ENCODE measurements at places on chromosomes 6 and 20.

- DNase-seq, result no peak
Observed at GRCh38 chr6:112231594-112232060, 22.7 kb downstream of the LAMA4 start.

DNA sequence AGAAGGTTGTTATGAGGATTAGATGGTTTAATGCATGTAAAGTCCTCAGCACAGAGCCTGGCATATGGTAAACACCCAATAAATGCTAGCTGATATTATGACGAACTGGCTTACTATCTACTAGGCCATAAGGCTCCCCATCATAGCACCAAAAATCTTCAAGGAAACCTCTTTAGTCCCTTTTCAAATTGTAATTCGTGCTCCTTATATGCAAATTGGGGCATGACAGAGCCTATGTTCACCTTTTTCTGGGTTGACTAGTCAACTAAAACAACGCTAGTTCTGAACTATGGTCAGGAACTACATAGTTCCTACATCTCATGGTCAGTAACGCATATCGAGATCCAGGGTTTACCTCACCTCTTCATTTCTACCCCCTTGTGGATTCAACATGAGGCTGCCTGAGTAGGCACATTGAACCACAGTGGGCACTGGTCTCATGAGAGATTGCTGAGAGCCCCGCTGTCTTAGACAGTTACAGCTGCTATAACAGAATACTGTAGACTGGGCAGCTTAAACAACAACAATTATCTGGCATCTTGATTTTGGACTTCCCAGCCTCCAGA lies 97.2 kb upstream of the TNFAIP3 start:
- DNase-seq, result no peak

GRCh38 chr6:8301502-8301901 lies 133.8 kb downstream of the SLC35B3 start:
- DNase-seq, result no peak

- no peak for DNase-seq
Observed at GRCh38 chr6:43940071-43940392, 170.0 kb downstream of the VEGFA start.

DNA sequence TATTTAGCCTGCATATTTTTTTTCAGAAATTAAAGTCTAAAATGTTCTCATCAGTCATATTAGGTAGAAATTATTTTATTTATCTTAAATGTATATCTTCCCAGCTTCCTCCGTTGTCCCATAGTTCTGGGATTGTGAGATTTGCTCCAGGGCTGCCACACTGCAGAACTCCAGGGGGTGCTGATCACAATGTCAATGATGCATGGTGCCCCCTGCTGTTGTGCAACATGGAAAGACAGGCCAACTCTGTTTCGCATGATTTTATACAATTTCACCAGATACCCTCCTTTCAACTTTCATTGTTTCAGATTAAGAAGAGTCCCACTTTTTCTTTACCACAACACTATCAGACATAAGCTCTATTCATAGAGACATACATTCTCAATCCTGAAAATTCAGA lies 35.9 kb downstream of the ID4 start:
- DNase-seq, result no peak

DNA sequence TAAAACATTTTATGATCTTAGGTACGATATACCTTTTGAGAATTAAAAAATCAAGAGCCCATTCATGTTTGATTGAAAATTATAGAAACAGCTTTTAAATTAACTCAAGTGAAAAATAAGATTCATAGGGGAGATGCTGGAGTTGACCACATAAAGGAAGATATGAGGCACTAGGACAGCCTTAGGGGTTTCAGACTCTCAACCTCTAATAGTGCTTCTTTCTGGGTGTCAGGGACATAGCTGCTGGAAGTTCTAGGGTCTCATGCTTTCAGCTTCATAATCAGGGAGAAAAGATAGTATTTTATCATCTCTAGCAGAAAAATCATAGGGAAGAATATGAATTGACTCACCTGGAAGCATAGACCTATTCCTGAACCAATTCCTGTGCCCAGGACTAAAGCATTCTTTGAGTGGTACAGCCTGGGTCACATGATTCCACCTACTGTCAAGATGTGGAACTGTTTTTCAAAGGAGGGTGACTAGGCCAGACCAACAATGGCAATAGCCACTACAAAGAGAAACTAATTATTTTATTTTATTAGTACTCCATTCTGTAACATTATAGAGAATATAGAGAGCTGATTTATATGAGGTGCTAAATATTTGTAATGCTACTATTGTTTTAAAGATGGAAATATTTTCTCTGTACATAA lies 27.8 kb upstream of the CENPW start:
- no peak for DNase-seq

DNA sequence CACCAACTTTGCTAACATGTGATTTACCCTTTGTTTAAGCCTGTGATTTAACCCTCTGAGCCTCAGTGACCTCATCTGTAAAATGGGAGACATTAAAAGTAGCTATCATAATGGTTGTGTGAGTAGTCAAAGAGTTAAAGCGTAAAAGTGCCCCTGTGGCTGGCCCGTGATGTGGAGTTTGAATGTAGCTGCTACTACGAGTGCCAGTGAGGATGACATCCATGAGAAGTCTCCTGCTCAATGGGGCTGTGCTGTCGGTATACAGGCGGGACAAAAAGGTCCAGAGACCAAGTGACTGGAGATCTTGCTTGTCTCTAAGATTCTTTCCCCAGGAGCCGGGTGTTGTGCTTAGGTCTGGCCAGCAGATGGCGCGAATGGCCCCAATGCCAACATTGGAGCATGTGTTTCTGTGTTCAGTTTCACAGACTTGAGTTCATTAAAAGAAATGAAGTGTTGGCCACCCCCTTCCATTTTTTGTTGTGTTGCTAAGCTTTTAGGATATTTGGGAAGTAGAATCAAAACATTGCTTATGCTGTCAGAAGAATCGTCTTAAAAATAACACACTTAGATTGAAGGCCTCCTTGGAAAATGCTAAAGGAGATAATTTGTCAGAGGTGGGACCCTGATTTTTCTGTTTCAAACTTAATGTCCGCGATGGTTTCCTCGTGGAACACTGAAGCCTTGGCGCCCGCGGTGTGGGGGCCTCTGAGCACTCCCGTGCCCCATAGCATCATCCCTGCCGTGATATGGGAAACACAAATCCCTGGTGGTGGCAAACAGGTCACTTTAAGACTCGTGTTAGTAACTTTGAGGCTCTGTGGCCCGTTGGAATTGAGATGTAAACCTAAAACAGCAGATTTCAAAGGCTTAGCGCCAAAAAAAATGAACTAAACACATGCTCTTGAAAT lies 9.3 kb upstream of the RBM38 start:
- DNase-seq, result peak; percentile 87

- no peak for DNase-seq
Observed at GRCh38 chr6:47126647-47127391, 84.7 kb upstream of the ADGRF1 start.

- no peak for DNase-seq
Observed at GRCh38 chr20:20782231-20782630, 69.8 kb upstream of the RALGAPA2 start.

- no peak for DNase-seq
Observed at GRCh38 chr6:51928320-51928719, 159.1 kb downstream of the PKHD1 start.

- DNase-seq, result no peak
Observed at GRCh38 chr20:37939701-37940560, 37.0 kb downstream of the VSTM2L start.

DNA sequence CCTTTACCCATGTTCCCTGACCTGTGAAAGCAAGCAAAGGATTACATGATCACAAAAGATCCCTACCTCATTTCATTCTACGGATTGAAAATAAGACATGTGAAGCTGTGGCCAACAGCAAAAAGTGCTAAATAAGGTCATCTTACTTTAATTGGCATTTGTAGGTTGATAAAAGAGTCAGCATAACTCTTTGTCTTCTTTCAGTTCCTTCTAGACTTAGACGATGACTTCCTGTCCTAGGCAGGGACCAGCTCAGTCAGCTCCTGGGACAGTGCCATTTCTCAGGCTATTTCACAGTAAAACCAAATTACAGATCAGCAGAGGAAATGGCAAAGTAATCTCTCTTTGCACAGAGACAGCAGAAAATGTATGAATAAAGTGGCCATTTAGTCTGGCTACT lies 480.7 kb downstream of the RFPL4B start:
- no peak for DNase-seq

- DNase-seq, result no peak
Observed at GRCh38 chr6:143262859-143263258, 187.6 kb downstream of the ADAT2 start.

DNA sequence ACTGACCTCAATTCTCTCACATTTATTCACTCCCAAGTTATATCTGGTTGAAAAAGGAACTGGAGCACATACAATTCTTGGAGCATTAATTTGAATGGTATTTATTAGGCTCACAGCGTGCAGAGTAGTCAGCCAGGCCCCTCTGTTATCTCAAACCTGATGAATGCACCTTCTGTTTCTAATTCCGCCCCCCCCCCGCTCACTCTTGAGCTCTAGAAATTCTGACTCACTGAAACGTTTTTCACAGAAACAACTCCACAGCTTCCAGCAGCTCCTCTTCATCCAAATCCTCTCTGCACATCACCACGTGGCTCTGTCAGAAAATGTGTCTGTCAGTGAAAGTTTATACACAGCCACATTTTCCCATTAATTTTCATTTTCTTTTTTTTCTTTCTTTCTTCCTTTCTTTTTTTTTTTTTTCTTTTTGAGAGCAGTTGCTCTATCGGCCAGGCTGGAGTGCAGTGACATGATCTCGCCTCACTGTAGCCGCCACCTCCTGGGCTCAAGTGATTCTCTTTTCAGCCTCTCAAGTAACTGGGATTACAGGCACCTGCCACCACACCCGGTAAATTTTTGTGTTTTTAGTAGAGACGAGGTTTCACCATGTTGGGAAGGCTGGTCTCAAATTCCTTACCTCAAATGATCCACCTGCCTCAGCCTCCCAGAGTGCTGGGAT lies 109.4 kb downstream of the TBXT start:
- DNase-seq, result no peak

GRCh38 chr6:81722506-81723223 lies 29.8 kb downstream of the TENT5A start:
- DNase-seq, result no peak

- no peak for DNase-seq
Observed at GRCh38 chr6:142462260-142462659, 160.5 kb downstream of the ADGRG6 start.

GRCh38 chr20:45350217-45350616 lies 2.0 kb upstream of the SDC4 start:
- DNase-seq, result no peak

DNA sequence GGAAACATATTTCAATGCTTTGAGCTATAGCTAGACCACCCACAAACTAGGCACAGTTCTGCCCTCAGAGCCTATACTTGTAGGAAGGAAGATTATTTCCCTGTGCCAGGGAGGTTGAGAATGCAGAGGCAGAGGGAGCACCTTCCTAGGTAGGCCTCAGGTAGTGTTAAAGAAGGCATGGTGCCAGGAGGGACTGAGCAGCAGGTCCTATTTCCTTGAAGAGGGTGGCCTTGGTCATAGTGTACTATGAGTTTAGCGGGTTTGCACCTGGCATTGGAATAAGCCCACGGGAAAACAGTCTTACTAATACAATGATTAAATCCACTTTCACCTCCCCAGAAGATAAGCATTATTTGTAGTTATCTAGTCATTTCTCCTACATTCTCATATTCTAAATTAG lies 375.4 kb downstream of the CDKAL1 start:
- DNase-seq, result no peak

GRCh38 chr20:25685276-25686080 lies 11.2 kb downstream of the ZNF337 start:
- no peak for DNase-seq

- no peak for DNase-seq
Observed at GRCh38 chr20:45297786-45298497, 8.7 kb upstream of the RBPJL start.

DNA sequence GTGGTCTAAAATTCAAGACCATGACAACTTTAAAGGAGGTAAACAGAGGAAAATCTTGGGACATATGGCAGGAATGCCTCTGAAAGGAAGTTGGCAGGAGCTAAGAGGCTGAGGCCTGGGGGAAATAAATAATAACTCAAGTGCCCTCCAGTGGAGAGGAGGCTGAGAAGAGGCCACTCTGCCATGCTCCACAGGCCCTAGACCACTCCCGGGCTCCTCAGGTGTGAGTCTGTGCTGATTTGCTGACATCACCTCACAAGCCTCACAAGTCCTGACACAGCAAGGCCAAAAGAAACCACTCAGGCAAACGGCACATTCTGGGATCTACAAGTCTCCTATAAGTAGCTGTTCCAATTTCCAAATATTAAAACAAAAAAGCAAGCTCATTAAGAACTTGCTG lies 91.0 kb upstream of the RIPOR2 start:
- no peak for DNase-seq

GRCh38 chr6:3370361-3371221 lies 86.3 kb downstream of the SLC22A23 start:
- peak; percentile 22 for DNase-seq

DNA sequence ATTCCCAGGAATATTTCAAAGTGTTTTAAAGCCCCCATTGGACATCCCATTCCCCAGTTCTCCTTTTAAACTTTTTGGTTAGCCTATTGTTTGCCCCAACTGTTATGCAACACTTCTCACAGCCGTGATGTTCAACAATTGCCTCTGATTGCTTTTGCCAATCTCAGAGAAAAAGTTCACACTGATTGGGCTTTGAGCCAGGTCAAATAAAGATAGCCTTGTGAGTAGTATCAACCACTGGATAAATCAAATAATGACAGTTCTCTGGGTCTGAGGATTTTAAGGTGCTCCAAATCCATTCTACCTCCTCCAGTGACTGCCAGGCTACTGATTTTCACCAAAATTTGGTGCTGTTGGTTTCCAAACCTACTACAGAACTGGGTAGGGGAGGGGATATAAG lies 19.1 kb upstream of the NOP56 start:
- no peak for DNase-seq

GRCh38 chr6:106608080-106608668 lies 21.1 kb downstream of the RTN4IP1 start:
- peak; percentile 72 for DNase-seq

DNA sequence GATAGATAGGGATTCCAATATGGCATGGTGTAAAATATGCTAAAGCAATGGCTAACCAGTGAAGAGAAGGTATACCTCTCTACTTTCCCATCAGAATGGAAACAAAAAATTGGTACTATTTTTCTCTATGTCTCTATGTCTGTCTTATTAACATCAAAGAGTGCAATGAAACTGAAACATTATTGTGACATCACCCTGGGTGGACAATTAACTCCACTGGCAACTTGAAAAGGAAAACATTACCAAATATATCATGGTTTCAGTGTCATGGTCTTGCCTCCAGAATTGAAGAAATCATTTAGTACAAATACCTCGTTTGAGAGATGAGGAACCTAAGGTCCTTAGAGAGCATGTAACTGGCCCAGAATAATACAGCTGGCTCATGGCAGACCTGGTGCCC lies 1132.5 kb upstream of the MAP3K7 start:
- no peak for DNase-seq

DNA sequence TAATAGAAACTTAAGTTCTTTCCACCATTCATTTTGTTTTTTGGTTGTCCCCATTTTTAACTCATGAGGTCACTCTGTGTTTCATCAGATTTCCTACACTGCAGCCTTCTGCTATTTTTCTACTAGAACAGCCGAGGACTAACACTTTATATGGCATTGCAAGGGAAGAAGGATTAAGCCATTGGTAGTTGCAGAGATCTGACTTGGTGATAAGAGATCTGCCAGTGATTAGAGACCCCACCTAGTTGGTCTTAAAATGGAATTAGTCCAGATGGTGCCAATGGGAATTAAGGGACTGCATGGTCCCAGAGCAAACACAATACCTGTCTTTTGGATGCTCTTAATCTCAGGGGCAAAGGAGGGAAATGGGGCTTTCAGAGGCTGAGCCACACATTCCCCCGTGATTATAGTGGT lies 125.5 kb upstream of the TMEM170B start:
- no peak for DNase-seq

GRCh38 chr6:33620856-33621710 lies at the start of gene ITPR3:
Gene ITPR3, plus strand, starts transcription at chr6:33621322. Its CDS starts 281 bp downstream, at chr6:33621603.
- DNase-seq, result peak; percentile 69

- no peak for DNase-seq
Observed at GRCh38 chr6:31162463-31163165, 4.2 kb downstream of the TCF19 start.

Measured in CD4-positive, alpha-beta T cell (primary cell).